ENCODE measurements at places on chromosomes 13 and 19. TPM values are rescaled to one million over a fixed set of nuclear protein-coding genes. Genes with fewer than 3 reads are reported as not detected.
A peak's percentile ranks its signal among the peaks of the same experiment; 100 is the strongest.

- peak overlapping the region; percentile 15 for H3K27ac ChIP-seq
- no peak for DNase-seq
- no peak overlapping the region for H3K4me3 ChIP-seq
- peaks cover 84% of the 10 kb centered on the region for H3K4me1 ChIP-seq
- H3K36me3 ChIP-seq = peaks cover 17% of the 10 kb centered on the region
- peaks cover 77% of the 10 kb centered on the region for H3K27me3 ChIP-seq
Measured at GRCh38 chr19:40600570-40601133, 517 bp upstream of the LTBP4 start.

The EEF2 gene
- total RNA-seq = 1,977 TPM

The RFPL4A gene
- not detected for total RNA-seq

DNA sequence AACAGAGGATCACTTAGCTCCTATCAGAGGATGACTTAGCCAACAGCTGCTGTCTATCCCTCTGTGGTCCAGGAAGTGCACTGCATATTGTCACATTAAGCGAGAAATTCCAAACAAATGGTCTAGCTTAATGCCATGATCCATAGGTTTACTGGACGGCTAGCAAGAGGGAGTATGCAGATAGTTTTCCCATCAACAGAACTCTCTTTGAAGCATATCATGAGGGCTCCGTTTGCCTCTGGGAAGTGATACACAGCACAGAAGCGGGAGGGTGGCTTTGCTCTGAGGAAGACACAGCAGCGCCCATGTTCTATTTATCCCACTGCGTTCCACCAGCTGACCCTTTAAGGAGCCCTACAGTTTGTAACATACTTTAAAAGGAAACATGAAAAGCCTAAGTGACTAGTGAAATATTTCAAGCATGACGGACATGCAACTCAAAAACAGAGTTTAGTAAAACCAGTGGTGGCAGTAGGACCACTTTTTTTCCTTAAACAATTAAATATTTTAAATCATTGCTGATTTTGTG is 52.7 kb downstream of the COL4A1 start:
- no peak overlapping the region for H3K4me3 ChIP-seq
- H3K27me3 ChIP-seq = no peaks in the 10 kb centered on the region
- H3K36me3 ChIP-seq = peaks cover 2% of the 10 kb centered on the region
- H3K4me1 ChIP-seq = peaks cover 3% of the 10 kb centered on the region
- no peak for DNase-seq
- peak overlapping the region; percentile 57 for H3K27ac ChIP-seq

DNA sequence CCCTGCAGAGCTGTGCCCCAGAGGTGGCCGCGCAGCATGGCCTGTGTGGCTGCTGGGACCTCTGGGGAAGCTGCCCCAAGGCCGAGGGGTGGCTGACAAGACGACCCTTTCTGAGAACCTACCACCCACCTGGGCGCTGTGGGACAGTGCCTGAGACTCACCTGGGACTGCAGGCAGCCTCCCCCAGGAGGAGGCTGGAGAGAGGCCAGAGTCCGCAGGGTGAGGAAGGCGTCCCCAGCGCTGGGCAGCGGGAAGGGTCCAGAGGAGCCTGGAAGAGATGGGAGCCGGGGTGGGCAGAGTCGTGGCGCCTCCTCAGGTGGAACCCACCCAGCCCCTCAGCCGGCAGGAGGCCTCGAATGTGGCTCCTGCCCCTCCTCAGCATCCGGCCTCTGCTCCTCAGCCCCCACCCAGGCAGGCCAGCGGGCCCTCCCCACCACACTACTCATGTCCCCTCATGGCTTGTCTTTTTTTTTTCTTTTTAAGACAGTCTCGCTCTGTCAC is 25.3 kb downstream of the CILP2 start:
- H3K4me1 ChIP-seq = no peaks in the 10 kb centered on the region
- H3K27ac ChIP-seq = no peak overlapping the region
- no peak overlapping the region for H3K4me3 ChIP-seq
- H3K36me3 ChIP-seq = peaks cover 63% of the 10 kb centered on the region

- H3K36me3 ChIP-seq = no peaks in the 10 kb centered on the region
- no peaks in the 10 kb centered on the region for H3K27me3 ChIP-seq
- no peak overlapping the region for H3K4me3 ChIP-seq
- DNase-seq = no peak
- no peak overlapping the region for H3K27ac ChIP-seq
- H3K4me1 ChIP-seq = no peaks in the 10 kb centered on the region
Measured at GRCh38 chr13:59468396-59468795, 695.3 kb downstream of the DIAPH3 start.

DNA sequence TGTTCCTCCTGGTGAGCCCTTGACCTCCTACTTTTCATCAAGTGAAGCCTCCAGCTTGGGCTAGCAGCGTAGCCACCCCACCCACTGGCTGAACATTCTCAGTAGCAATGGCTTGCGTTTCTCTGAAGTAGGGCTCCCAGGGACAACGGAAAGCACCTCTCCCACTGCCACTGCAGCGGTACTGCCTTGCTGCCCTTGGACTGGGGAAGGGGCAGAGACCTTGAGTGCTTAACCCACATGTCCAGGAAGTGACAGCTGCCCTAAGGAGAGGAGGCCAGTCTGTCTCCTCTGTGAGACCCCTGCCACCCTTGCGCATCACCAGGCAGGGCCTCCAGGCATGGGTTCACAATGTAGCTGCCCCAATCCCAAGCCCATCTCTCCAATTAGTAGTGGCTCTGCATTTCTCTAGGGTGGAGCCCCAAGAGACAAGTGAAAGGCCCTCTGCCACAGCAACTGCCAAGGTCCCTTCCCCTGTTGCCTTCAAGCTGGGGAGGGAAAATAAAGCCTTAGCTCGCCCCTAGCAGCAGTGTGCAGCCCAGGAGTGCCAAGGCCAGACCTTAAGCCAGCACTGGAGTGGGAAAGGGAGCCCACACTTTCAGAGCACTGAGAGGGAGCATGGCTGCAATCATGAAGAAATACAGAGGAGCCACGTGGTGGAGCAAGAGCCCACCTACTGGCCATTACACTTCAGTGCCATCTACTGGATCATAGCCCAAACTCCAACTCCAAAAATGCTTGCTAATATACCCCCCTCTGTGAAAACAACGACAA is 175.9 kb upstream of the TRPC4 start:
- H3K4me3 ChIP-seq = no peak overlapping the region
- no peaks in the 10 kb centered on the region for H3K36me3 ChIP-seq
- no peak overlapping the region for H3K27ac ChIP-seq
- H3K4me1 ChIP-seq = no peaks in the 10 kb centered on the region
- no peak for DNase-seq
- no peaks in the 10 kb centered on the region for H3K27me3 ChIP-seq

- no peaks in the 10 kb centered on the region for H3K4me1 ChIP-seq
- H3K36me3 ChIP-seq = no peaks in the 10 kb centered on the region
- no peaks in the 10 kb centered on the region for H3K27me3 ChIP-seq
- H3K4me3 ChIP-seq = no peak overlapping the region
- H3K27ac ChIP-seq = no peak overlapping the region
Measured at GRCh38 chr19:31546205-31546960, 197.1 kb upstream of the TSHZ3 start.

- H3K27ac ChIP-seq = no peak overlapping the region
- H3K4me1 ChIP-seq = no peaks in the 10 kb centered on the region
- no peaks in the 10 kb centered on the region for H3K36me3 ChIP-seq
- H3K4me3 ChIP-seq = no peak overlapping the region
Measured at GRCh38 chr13:36358175-36358718, 12.1 kb upstream of the SPART start.

The CPB2 gene
- total RNA-seq = 0.11 TPM

GRCh38 chr13:99972190-99972731 is 694 bp upstream of the ZIC5 start:
- peak overlapping the region; percentile 37 for H3K4me3 ChIP-seq
- H3K27me3 ChIP-seq = peaks cover 92% of the 10 kb centered on the region
- peaks cover 36% of the 10 kb centered on the region for H3K4me1 ChIP-seq
- no peak for DNase-seq

The NXNL1 gene
- not detected for total RNA-seq

DNA sequence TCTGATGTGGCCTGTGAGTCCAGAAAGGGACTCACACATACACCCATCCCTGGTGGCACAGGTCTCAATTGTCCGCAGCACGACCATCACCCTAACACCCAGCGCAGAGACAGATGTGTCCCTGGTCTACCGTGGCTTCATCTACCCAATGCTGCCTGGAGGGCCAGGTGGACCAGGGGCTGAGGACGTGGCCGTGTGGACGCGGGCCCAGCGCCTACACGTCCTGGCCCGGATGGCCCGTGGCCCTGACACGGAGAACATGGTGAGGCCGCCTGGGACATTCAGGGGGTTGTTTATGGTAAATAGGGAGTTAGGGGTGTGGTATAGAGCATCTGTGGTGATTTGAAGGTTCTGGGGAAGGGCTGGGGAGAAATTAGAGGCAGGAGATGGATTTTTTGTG is 22.8 kb downstream of the MEGF8 start:
- no peak for DNase-seq
- H3K36me3 ChIP-seq = peaks cover 84% of the 10 kb centered on the region
- H3K27me3 ChIP-seq = no peaks in the 10 kb centered on the region
- H3K27ac ChIP-seq = no peak overlapping the region
- H3K4me1 ChIP-seq = peaks cover 37% of the 10 kb centered on the region

GRCh38 chr13:111469916-111470506 is 149.6 kb downstream of the TEX29 start:
- no peak overlapping the region for H3K27ac ChIP-seq
- no peaks in the 10 kb centered on the region for H3K27me3 ChIP-seq
- no peak overlapping the region for H3K4me3 ChIP-seq
- H3K4me1 ChIP-seq = peaks cover 2% of the 10 kb centered on the region
- no peak for DNase-seq

- DNase-seq = peak; percentile 77
- H3K4me3 ChIP-seq = peak within 1 kb of the TSS; percentile 97
- H3K27me3 ChIP-seq = no peaks in the 10 kb centered on the region
- H3K36me3 ChIP-seq = peaks cover 36% of the 10 kb centered on the region
- H3K27ac ChIP-seq = peak within 1 kb of the TSS; percentile 76
Measured at GRCh38 chr19:12801466-12802266, at the start of the genes PRDX2 and THSD8. TSS of gene PRDX2 (minus strand) at chr19:12801800. CDS start at chr19:12801261, 539 bp downstream. TSS of gene THSD8 (plus strand) at chr19:12802069. CDS start at chr19:12802072, 3 bp downstream.

DNA sequence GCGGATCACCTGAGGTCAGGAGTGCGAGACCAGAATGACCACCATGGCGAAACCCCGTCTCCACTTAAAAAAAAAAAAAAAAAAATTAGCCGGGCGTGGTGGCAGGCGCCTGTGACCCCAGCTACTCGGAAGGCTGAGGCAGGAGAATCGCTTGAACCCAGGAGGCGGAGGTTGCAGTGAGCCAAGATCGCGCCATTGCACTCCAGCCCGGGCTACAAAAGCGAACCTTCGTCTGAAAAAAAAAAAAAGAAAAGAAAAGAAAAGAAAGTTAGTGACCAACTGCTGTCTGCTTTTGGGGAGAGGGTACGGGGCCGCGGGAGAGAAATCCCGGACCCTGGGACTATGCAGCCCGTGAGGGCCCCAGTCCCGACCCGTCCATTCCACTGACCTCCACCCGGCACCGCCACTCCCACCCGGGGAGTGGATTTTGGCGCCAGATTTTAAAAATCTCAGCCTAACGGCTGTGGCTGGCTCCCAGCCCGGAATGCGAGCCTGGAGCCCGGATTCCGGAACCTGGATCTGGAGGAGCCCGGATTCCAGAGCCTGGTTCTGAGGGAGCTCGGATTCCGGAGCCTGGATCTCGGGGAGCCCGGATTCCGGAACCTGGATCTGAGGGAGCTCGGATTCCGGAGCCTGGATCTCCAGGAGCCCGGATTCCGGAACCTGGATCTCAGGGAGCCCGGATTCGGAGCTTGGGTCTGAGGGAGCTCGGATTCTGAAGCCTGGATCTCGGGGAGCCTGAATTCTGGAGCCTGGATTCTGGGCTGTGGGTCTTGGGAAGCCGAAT is 6.1 kb upstream of the LMNB2 start:
- H3K27ac ChIP-seq = peak overlapping the region; percentile 42
- no peaks in the 10 kb centered on the region for H3K36me3 ChIP-seq
- peaks cover 3% of the 10 kb centered on the region for H3K27me3 ChIP-seq
- peaks cover 20% of the 10 kb centered on the region for H3K4me1 ChIP-seq

GRCh38 chr13:80012251-80012650 is 328.7 kb downstream of the SPRY2 start:
- H3K4me3 ChIP-seq = no peak overlapping the region
- peak overlapping the region; percentile 65 for H3K27ac ChIP-seq
- DNase-seq = no peak
- H3K27me3 ChIP-seq = no peaks in the 10 kb centered on the region
- peaks cover 12% of the 10 kb centered on the region for H3K4me1 ChIP-seq
- no peaks in the 10 kb centered on the region for H3K36me3 ChIP-seq

The POU2F2 gene
- 2.9 TPM for total RNA-seq

- H3K36me3 ChIP-seq = peaks cover 16% of the 10 kb centered on the region
- no peak for DNase-seq
- H3K4me1 ChIP-seq = no peaks in the 10 kb centered on the region
- H3K27ac ChIP-seq = no peak overlapping the region
Measured at GRCh38 chr19:45553464-45553863, 31.1 kb downstream of the OPA3 start.

The OR7E24 gene
- total RNA-seq = not detected

DNA sequence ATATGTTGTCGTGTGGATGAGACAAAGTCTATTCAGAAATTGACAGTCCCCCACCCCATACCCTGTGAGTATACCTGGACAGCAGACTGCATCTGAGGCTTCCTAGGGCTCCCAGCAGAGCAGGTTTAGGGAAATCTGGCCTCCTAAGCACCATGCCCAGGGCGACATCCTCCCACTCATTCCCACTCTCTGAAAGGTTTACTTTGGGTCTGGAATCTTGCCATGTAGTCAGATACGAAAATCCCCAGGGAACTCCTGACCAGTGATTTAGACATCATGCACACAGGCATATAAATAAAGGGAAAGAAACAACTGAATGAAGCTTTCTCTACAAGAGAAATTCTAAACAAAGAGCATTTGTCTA is 717 bp upstream of the NALCN start:
- peak overlapping the region; percentile 47 for H3K27ac ChIP-seq
- H3K4me3 ChIP-seq = peak overlapping the region; percentile 59
- DNase-seq = peak; percentile 35

DNA sequence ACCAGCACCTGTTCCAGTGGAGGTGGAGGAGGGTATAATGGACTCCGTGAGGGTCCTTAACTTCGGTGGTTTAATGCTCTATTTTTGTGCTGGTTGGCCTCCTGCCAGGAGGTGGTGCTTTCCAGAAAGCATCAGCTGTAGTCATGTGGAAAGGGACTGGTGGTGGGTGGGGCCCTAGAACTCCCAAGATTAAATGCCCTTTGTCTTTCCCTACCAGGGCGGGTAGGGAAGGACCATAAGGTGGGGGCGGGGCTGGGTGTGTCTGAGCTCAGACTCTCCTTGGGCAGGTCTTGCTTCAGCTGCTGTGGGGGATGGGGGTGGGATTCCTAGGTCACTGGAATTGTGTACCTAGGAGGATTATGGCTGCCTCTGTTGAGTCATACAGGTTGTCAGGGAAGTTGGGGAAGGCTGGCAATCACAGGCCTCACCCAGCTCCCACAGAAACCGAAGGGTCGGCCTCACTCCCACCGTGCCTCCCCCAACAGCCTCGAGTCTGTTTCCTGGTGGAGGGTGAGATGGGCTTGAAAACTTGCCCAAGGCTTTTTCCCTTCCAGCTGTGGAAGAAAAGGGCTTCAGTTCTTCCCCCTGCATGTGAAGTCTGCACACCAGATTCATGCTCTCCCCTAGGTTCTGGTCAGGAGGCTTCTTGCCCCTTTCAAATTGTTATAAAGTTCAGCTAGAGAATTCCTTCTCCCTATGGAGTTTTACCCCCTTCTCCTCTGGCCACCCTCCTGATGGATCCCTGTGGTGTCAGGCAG is 60.3 kb upstream of the CLDN10 start:
- no peaks in the 10 kb centered on the region for H3K27me3 ChIP-seq
- peaks cover 4% of the 10 kb centered on the region for H3K4me1 ChIP-seq
- DNase-seq = no peak
- H3K36me3 ChIP-seq = no peaks in the 10 kb centered on the region
- H3K4me3 ChIP-seq = no peak overlapping the region
- H3K27ac ChIP-seq = no peak overlapping the region

- no peaks in the 10 kb centered on the region for H3K4me1 ChIP-seq
- DNase-seq = no peak
- no peak overlapping the region for H3K4me3 ChIP-seq
- no peak overlapping the region for H3K27ac ChIP-seq
- H3K27me3 ChIP-seq = no peaks in the 10 kb centered on the region
Measured at GRCh38 chr19:5200844-5201243, 139.8 kb downstream of the PTPRS start.

The TEX29 gene
- 0.61 TPM for total RNA-seq
